ENCODE measurements at places on chromosomes 12 and 14.

DNA sequence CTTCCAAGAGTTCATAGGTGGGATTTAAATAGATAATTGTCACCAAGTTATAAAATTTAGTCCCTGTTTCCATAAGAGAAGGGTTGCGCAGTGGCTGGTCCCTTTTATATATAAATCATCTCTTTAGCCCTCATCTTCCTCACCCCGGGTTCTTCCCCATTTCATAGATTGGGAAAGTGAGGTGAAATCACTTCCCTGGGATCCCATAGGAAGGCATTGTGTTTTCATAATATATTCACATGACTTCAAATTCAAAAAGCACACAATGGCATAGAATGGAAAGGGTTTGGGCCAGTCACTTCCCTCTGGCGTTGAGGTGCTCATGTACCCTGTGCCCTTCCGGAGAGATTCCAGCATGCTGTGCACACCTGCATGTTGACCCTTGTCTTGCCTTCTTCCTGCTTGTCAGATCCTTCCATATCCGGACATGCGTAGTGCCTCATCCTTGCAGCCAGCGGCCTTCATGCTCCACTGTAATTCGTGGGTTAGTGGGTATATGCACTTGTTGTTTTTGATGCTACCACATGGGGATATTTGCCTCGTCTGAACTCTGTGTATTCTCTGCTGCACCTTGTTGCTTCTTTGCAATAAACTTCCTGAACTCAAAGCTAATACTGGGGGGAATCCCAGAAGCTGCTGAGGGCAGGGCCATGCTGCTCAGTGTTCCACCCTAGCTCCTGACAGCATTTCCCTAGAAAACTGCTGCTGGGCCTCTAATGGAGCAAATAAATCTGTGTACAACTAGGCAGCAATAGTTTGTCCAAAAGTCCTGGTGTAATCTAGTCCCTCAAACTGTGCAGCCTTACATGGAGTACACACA lies 59.6 kb downstream of the ANAPC7 start:
- no peak for DNase-seq

GRCh38 chr12:58503731-58504130 lies 416.6 kb downstream of the LRIG3 start:
- DNase-seq, result no peak

DNA sequence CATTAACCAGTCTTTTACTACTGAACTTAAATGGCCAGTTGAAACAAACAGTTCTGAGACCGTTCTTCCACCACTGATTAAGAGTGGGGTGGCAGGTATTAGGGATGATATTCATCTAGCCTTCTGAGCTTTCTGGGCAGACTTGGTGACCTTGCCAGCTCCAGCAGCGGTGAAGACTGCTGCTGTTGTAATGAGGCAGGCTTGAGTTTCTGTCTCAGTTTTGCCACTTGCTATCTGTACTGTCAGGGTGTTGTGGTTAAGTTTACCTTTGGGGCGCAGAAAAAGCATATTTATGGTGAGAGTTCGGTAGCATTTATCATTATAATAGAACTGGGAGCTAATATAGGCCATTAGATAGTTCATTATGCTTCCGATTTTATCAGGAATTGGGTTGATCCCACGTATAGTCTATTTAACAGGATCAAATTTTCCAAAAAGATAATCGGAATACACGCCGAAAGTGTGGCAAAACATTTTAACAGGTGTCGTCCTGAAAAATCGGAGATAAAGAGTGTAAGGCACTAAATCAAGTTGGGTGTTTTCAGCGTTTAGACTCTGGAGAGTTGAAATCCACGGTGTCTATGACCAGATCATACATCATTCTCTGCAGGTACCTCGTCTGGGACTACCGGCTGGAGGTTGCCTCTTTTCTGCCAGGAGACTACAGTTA lies 688 bp upstream of the NECAP1 start:
- no peak for DNase-seq

DNA sequence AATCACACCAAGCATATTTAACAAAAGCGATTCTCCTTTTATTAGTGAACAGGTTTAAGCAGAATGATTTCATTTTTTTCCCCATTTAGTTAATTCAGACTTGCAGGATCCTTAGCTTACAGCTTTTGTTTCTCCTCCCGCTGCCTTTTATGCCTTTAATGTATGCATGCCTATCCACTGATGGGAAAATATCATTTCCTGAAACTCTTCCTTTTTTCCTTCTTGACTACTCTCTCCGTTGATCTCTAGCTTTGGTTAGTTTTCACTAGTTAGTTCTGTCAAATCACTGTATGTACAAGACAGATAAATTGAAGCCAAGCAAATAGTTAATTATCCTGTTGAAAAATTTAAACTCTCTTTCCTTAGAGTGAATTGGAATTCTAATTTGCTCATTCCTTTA lies 26.3 kb downstream of the NKX2-1 start:
- no peak for DNase-seq

DNA sequence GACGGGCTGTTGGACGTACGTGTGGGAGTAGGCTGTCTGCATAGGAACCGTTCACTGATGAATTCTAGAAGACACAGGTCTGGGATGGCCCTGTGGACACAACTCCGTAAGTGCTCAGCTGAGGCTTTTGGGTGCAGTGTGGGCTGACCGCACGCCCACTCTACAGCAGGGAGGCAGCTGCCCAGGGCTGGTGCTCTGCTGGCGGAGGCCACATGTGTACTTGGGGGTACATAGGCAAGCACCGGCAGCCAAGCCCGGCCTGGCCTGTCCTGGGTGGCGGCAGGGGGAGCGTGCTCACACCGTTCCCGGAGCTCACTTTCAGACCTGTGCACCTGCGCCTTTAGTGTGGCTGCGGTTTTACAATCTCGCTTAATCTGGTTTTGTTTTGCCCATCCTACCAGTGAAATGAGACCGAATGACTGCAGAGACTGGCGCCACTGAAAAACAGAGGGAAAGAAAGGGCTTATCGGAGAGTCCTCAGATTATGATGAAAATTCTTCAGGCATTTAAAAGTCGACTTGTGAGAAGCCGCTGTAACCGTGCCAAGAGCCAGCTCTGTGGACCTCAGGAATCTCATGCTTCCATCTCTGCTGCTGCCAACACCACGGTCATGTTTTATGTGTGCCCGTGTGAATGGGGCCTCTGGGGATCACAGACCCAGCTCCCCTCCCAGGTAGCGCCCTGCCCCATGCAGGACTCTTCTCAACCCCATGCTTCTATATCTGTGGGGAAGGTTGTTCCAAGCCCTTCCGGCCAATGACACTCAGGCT lies 45.8 kb downstream of the SSH1 start:
- no peak for DNase-seq

DNA sequence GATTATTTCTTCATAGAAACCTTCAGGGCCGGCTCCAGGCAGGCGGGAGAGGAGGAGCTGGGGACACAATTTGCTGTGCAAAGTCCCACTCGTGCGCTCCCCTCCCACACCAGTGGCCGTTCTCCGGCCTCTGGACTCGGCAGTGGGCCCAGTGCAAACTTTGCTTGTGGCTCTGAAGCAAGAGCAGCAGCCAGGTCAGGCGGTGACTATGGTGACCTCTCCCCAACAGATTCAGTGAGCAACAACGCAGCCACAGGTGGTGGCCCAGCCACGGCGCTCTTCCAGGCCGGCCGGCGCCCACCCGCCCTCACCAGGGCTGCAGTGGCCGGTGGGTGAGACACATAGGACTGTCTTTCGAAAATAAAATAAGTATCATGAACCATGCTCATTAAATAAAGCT lies 29.5 kb downstream of the VPS37B start:
- DNase-seq, result no peak

- no peak for DNase-seq
Observed at GRCh38 chr12:15194456-15195368, 26.5 kb downstream of the RERG start.

GRCh38 chr12:7929083-7929792 lies 6.7 kb downstream of the SLC2A3 start:
- no peak for DNase-seq

GRCh38 chr14:53621433-53621832 lies 335.2 kb downstream of the BMP4 start:
- no peak for DNase-seq

GRCh38 chr12:88309546-88309945 lies 167.4 kb downstream of the TMTC3 start:
- DNase-seq, result no peak

DNA sequence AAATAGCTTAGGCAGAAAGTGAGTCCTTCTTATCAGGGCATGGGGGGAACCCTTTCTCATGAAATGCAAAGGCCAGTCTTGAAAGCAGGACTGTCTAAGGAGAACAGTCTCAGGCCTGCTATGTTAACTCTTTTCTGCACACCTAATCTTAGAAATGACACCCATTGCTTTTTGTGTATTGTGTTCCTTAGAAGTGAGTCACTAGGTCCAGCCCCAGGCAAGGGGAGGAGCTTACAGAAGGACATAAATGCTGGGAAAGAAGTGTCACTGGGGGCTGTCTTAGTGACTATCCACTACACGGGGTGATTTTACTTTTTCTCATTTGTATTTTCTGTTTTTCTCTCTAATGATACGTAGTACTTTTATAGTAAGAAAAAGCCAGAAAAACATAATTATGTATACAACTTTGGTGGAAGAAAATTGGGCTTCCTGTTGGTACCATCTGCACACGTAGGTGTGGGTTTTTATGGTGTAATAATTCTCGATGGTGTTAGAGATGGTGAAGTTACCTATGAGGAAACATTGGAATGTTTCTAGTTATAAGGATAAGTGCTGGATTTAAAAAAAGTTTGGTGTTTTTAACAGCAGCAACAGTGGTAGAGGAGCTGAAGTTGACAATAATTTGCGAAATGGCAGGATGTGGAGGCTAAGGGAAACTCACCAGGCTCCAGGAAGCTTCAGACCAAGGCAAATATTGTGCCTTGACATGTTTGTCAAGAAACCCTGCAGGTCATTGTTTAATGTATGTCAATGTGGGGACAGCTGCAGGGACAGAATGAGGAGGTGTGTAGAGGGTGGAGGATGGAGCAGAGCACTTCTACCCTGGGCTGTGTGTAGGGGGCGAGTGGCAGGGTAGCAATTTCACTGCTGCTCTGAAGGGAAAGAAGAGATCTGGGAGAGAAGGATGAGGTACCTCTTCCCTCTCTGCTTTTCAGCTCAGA lies 214.9 kb downstream of the KTN1 start:
- no peak for DNase-seq

DNA sequence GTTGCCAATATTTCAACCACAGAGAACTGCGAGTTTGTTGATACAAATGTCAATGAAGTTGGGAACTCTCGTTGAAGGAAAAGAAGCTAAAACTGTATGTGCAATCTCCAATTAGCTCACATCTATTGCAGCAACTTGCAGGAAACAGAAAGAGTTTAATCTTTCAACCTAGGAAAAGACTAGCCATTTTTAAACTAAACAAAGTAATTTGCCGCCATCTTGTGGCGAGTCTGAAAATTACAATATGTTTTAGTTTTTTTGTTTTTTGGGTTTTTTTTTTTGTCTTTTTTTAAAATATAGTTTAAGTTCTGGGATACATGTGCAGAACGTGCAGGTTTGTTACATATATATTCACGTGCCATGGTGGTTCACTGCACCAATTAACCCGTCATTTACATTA lies 131.2 kb upstream of the FOXG1 start:
- no peak for DNase-seq
